ENCODE measurements at places on chromosomes 13 and 19. TPM values are rescaled to one million over a fixed set of nuclear protein-coding genes. Genes with fewer than 3 reads are reported as not detected.

Gene CKM
- total RNA-seq = not detected

Gene CABP5
- total RNA-seq = not detected

Gene DUS3L
- 13.9 TPM for total RNA-seq

Gene CRX
- not detected for total RNA-seq

Gene HSD17B14
- 1.2 TPM for total RNA-seq

Gene FCHO1
- 26.1 TPM for total RNA-seq

Gene KLC3
- total RNA-seq = 0.41 TPM

Gene PSG6
- not detected for total RNA-seq

Gene C2CD4C
- total RNA-seq = 20.8 TPM

Gene JSRP1
- 2.0 TPM for total RNA-seq

Gene ODAD3
- total RNA-seq = 0.41 TPM

Gene CEACAM3
- total RNA-seq = not detected

Gene NCR1
- not detected for total RNA-seq

Gene PLK5
- not detected for total RNA-seq

Gene CRLF1
- 2.4 TPM for total RNA-seq

Gene TNFRSF19
- total RNA-seq = 10.2 TPM

Gene DAND5
- total RNA-seq = under 0.01 TPM

Gene TRPC4
- total RNA-seq = 14.7 TPM

Gene ZNF418
- total RNA-seq = 53.4 TPM

Gene KLHL1
- 70.9 TPM for total RNA-seq

Gene MADCAM1
- 1.2 TPM for total RNA-seq

Gene PSMD8
- total RNA-seq = 107 TPM

Gene CGB1
- not detected for total RNA-seq

Gene SOX21
- 2.4 TPM for total RNA-seq

Gene ZNF709
- 37.5 TPM for total RNA-seq

Gene TSSK6
- total RNA-seq = 2.4 TPM

Gene GFY
- not detected for total RNA-seq

Gene CATSPERD
- total RNA-seq = 0.41 TPM

Gene LGALS7
- total RNA-seq = not detected

Gene SERTM1
- total RNA-seq = 8.6 TPM

Gene CSNK1G2
- 41.6 TPM for total RNA-seq

Gene ZNF737
- 129 TPM for total RNA-seq

Gene PPM1N
- 0.82 TPM for total RNA-seq

Gene RASIP1
- total RNA-seq = 2.9 TPM

Gene ZNF222
- total RNA-seq = 18.3 TPM

Gene EDDM13
- total RNA-seq = not detected

Gene POLR2I
- total RNA-seq = 71.3 TPM

Gene ZNF816
- 2.4 TPM for total RNA-seq

Gene BTBD2
- total RNA-seq = 41.2 TPM

Gene RFPL4A
- total RNA-seq = not detected

Gene SLC6A16
- total RNA-seq = not detected

Gene ZNF729
- not detected for total RNA-seq

Gene C1QTNF9B
- total RNA-seq = 0.41 TPM

Gene ZNF667
- 28.5 TPM for total RNA-seq

Gene ERVK3-1
- 22.4 TPM for total RNA-seq

Gene TRIM28
- total RNA-seq = 332 TPM

Gene SIGLEC10
- 1.2 TPM for total RNA-seq

Gene ZFP82
- total RNA-seq = 48.5 TPM

Gene CALR3
- total RNA-seq = not detected

Gene GRIN2D
- total RNA-seq = 2.9 TPM

Gene RNF17
- total RNA-seq = 3.3 TPM

Gene APOC4
- total RNA-seq = not detected

Gene S1PR4
- 0.41 TPM for total RNA-seq

Gene LRRC63
- total RNA-seq = 2.0 TPM

Gene GRK1
- total RNA-seq = under 0.01 TPM

Gene ZNF564
- total RNA-seq = 32.6 TPM

Gene ZIC5
- total RNA-seq = 1.6 TPM
